ENCODE measurements at places on chromosomes 4 and X.
A peak's percentile ranks its signal among the peaks of the same experiment; 100 is the strongest.

GRCh38 chrX:56793521-56794320 is 64.7 kb downstream of the NBDY start:
- DNase-seq = no peak

DNA sequence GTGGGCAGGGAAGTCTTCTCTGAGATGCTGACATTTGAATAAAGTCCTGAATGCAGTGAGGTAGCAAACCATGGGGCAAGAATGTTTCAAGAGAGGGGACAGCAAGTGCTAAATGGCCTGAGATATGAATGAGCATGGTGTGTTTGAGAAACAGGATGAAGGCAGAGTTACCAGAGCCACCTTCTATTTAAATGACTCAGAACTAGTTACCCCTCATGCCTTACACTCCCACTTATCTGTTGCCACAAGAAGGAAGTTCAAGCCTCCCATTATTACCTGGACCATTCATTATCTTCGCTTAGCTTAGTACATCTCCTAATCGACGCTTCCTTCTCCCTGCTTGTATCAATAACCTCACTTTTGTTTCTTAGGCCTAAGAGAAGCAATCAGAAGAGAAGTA is 67.7 kb upstream of the STARD8 start:
- no peak for DNase-seq

GRCh38 chr4:126799971-126800574 is 832.7 kb upstream of the INTU start:
- peak; percentile 0 for DNase-seq

DNA sequence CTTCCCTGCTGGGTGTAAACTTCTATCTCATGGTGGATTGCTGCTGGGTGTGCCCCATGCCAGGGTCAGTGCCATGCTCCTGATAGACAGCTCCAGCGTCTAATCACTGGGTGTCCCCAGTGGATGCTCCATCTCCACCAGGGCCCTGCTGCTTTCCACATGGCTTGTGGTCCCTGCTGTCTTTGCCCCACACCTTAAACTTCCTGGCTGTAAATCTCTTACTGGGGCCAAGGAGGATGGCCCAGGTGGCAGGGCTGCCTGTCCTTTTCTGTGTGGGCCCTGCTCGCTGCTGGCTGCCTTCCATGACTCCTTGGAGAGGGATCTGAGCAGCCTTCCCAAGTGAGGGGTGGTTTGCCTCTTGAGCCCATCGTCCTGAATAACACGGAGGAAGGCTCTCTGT is 51.8 kb downstream of the RGS12 start:
- DNase-seq = no peak

GRCh38 chr4:8311101-8312068 is 41.8 kb downstream of the HTRA3 start:
- DNase-seq = no peak

- DNase-seq = no peak
Measured at GRCh38 chr4:108838451-108838850, 75.6 kb upstream of the ETNPPL start.

GRCh38 chr4:18734405-18734804 is 712.9 kb upstream of the LCORL start:
- DNase-seq = peak; percentile 85

DNA sequence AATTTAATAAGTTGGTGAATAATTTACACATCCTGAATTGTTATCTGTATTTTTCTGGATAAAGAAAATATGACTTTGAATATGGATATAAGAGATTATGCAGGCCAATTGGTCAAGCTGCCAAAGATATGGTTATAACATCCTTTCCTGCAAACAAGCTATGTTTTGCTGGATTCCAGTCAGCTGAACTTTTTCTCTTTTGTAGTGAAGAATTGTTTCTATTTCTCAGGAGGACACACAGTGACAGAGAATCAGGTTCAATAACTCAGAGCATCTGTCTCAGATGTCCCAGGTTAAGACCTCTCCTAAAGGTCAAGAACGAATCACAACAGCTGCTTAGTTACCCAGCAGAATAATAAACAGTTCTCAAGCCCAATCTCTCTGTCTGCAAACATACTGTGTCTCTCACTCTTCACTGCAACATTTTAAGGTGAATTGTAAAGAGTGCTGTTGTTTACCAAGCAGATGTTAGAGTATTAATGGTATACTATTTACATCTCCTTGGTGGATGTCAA is 189.5 kb upstream of the ANKRD50 start:
- DNase-seq = no peak

GRCh38 chrX:23981711-23982110 is 45.3 kb downstream of the KLHL15 start:
- no peak for DNase-seq

DNA sequence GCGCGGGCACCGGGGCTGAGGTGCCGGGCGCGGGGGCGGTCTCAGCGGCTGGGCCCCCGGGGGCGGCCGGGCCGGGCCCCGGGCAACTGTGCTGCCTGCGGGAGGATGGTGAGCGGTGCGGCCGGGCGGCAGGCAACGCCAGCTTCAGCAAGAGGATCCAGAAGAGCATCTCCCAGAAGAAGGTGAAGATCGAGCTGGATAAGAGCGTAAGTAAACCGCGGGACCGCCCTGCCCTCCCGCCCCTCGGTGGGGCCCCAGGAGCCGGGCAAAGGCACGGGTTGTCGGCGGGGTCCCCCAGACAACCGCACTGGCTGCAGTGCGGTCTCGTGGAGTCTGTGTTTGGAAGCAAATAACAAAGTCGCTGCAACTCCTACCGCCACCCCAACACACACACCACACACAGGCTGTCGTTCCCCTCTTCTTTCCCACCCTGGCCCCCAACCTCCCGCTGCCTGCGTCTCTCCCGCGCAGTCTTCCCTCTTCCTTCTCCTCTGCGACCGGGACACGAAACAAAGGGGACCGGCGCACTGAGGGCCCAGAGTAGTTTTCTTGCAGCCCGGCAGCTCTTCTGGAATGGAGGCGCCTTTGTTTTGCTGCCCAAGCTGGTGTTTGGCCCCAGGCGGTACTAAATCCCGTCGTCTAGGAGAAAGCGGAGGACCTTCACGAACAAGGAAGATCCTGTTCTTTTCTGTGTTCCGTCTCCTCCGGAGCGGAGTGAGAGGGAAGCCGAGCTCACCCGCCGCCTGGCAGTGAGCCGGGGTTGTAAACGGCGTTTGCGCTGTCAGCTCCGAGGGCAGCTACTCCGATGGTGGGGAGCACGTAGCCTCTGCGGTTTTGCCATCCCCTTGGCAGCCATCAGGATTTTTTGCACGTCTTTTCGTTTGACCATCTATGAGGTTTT is 788 bp downstream of the SAP30 start:
- peak; percentile 74 for DNase-seq

DNA sequence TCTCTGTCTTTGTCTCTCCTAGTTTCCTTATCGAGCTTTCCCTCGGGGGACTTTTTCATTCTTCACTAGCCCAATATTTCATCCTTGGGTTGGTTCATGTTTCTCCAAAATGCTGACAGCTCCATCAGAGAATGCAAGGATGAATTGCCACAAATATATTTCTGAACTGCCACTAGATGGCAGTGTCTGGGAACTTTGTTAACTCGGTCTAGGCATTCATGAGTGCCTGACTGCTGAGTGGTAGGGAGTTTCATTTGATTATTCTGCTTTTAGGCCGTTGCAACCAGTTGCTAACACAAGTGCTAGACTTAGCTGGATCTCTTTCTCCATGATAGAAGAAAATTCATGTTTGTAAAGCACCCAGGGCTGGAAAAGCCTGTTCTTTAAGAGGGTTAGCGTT is 73.5 kb upstream of the RAP2C start:
- DNase-seq = no peak

DNA sequence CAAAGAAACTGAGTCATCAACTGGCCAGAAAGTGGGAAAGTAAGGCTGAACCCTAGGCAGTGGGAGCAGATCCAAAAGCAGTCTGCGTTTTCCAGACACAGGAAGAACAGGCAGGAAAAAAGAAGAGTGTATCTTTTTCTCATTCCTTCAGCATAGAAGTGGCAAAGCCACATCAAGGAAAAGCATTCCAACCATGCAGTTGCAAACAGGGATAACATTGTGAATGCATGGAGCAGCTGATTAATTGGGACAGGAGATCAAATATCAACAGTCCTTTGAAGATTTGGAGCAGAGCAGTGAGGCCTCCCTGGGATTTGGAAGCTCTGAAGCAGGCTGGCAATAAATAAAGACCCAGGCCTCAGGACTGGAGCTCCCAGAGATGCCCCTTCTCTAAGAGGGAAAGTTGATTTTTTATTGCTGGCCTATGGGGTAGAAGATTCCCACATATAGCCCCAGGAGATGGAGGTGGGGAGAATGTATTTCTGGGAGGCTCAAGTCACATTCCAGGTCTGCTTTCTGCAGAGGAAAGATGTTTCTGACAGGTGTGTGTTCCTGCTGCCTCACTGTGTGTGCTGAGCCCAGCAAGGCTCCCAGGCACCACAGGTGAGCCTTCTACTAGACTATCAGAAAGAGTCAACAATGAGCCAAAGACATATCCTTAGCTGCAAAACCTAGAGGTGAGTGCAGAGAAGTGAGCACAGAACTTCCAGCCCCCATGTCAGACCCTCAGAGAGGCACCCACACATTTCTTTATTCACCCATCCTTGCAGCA is 222.5 kb downstream of the RAB28 start:
- no peak for DNase-seq

- no peak for DNase-seq
Measured at GRCh38 chr4:15153662-15154061, 151.4 kb downstream of the CPEB2 start.

DNA sequence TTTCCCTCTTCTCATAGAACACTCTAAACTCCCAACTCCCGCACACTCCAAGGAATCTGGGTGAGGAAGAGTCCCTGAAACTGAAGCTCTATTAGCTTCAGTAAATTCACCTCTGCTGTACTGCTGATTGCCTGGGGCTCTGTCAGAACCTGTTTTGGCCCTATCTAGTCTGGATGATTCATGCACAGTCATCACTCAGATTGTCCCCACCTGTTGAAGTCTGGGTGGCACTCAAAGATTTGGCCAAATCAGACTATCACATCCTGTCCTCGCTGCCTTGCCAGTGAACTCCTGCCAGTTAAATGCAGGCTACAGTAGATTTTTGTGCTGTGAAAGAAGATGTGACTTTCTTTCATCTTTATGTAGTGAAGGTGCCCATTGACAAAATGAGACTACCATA is 63.5 kb upstream of the EMCN start:
- no peak for DNase-seq

- no peak for DNase-seq
Measured at GRCh38 chrX:150094375-150094774, 156.1 kb upstream of the EOLA2 start.

DNA sequence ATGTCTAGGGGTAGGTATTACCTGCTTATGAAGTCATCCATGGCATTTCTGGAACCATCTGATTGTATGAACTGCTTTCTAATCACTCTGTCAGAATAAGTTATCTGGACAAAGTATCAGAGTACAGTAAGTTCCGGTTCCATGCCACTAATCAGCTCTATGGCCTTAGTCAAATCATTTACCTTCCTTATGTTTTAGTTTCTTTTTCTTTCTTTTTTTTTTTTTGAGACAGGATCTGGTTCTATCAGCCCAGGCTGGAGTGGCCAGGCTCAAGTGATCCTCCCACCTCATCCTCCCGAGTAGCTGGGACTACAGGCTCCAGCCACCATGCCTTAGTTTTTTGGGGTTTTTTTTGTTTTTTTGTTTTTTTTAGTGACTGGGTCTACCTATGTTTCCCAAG is 11.5 kb downstream of the XIAP start:
- no peak for DNase-seq

GRCh38 chr4:184949020-184949419 is 69.3 kb upstream of the HELT start:
- DNase-seq = no peak

- DNase-seq = no peak
Measured at GRCh38 chr4:151620066-151620465, 140.7 kb downstream of the GATB start.

GRCh38 chr4:81465406-81466340 is 6.0 kb downstream of the RASGEF1B start:
- DNase-seq = peak; percentile 70

- DNase-seq = no peak
Measured at GRCh38 chrX:40340116-40340515, 240.7 kb upstream of the ATP6AP2 start.

GRCh38 chr4:174657472-174657871 is 135.2 kb upstream of the HPGD start:
- no peak for DNase-seq

- DNase-seq = no peak
Measured at GRCh38 chrX:26138274-26138673, at the start of gene MAGEB18. MAGEB18 (plus strand) TSS chrX:26138343; CDS start chrX:26138986, 643 bp downstream.

- no peak for DNase-seq
Measured at GRCh38 chrX:131068945-131069719, 11.0 kb downstream of the ARHGAP36 start.

- DNase-seq = no peak
Measured at GRCh38 chr4:13548059-13548983, 4.0 kb upstream of the NKX3-2 start.

DNA sequence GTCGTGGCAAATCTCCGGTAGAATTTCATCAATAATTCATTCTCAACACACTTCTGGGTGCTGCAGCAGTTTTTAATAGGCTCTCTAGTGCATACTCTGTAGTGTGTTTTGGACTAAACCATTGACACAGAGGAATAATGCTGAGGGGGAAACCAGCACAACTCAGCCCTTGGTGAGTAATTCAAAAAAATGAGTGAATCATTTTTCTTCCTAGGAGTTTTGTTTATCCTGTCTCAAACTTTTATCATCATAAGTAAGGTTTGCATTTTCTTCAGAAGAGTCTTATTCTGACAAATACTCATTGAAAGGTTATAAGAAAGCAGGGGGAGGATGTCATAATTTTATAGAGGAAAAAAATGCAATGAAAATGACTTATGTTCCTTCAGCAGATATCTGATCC is 2542.7 kb downstream of the PCDH7 start:
- no peak for DNase-seq

GRCh38 chr4:80495865-80496264 is 160.3 kb downstream of the CFAP299 start:
- DNase-seq = no peak

- no peak for DNase-seq
Measured at GRCh38 chr4:47462799-47463234, 685 bp downstream of the COMMD8 start.

DNA sequence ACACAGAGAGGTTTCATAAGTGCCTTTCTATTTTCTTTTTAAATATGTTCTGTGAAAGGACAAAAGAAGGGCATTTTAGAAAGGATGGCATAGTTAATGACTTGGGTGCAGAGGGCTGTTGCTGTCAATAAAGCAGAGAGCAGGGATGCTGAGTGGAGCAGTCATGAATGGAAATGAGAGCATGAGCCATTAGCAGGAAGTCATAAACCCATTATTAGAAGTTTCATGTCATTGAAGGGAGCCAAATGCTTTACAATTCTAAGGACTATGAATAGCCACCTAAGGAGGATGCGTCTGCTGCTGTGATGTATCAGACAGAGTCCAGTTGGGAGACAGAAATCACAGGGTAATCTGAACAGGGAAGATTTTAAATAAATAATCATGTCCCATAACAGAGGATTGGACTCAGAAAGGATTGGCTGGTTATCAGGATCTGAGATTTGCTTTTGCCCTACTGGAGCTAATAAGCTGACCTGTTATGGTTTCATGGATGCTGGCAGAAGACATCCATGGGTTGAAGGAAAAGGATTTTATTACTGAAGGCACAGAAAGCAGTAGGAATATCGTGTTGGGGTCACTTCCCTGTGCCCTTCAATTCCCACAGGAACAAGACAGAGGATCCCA is 47.5 kb upstream of the WDR19 start:
- DNase-seq = peak; percentile 47

Measured in NCI-H1092 (cell line).